ENCODE measurements at places on chromosomes 5 and 9.

GRCh38 chr5:174313615-174314014 lies 268.1 kb downstream of the NSG2 start:
- no peak for DNase-seq

DNA sequence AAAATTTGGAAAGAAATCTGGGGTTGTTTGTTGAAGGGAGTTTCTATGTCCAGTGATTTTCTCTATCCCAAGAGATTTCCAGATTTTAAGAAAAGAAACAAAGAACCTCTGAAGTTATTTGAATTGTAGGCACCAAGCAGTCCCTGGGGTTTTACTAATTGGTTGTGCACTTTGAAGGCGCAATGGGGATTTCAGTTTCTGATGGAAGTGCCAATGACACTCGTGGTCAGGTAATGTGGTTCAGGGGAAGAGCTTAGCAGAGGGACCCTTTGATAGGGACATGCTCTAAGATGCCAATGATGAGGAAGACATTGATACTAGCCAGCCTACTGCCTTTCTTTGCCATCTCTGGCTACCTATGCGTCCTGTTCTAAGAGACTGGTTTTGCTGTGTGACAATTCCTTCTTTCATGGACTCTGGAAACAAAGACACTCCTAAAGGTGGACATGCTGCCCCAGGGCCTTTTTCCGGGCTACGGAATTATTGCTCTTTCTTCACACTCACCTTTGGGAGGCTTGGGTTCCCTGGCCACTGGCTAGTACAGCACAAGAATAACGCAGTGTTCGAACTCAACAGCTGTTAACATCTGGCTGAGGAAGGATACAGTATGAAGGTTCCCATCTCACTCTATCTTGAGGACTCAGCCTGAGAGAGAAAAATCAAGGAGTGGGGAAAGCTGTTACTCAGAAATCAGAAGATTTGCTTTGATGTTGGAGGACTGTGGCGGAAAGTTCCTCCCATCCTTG lies 6.9 kb upstream of the TRAF1 start:
- no peak for DNase-seq

- DNase-seq = no peak
Observed at GRCh38 chr9:100999906-101000544, 28.5 kb upstream of the PLPPR1 start.

- no peak for DNase-seq
Observed at GRCh38 chr5:112062181-112062580, 305.2 kb upstream of the NREP start.

DNA sequence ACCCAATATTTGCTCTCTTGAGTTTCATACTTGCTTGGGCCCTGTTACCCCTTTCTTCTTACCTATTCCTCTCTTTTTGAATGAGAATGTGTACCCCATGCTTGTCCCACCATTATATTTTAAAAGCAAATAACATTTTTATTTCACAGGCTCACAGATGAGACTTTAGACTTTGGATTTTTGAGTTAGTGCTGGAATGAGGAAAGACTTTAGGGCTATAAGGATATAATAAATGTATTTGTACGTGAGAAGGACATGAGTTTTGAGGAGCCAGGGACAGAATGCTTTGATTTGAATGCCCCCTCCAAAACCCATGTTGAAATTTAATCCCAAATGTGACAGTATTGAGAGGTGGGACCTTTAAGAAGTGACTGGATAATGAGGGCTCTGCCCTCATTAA lies 33.1 kb upstream of the TNPO1 start:
- DNase-seq = no peak

- no peak for DNase-seq
Observed at GRCh38 chr9:108188976-108189375, 666.8 kb downstream of the ACTL7B start.

DNA sequence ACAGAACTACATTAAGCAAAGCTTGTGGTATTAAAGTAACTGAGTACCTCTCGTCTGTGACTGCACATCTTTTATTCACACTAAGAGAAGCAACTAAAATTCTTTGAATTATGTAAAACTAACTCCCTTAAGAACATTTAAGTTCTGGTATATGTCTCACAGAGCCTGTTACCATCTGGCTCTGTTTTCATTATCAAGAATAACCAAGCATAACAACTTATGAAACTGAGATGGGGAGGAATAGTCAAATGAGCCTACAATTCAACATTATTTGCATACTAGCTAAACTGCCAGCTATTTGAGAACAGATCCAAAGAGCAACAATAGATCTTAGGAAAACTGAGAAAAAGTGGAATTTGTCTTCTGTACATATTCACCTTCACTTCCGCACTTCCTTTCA lies 25.3 kb upstream of the ISOC1 start:
- DNase-seq = no peak

DNA sequence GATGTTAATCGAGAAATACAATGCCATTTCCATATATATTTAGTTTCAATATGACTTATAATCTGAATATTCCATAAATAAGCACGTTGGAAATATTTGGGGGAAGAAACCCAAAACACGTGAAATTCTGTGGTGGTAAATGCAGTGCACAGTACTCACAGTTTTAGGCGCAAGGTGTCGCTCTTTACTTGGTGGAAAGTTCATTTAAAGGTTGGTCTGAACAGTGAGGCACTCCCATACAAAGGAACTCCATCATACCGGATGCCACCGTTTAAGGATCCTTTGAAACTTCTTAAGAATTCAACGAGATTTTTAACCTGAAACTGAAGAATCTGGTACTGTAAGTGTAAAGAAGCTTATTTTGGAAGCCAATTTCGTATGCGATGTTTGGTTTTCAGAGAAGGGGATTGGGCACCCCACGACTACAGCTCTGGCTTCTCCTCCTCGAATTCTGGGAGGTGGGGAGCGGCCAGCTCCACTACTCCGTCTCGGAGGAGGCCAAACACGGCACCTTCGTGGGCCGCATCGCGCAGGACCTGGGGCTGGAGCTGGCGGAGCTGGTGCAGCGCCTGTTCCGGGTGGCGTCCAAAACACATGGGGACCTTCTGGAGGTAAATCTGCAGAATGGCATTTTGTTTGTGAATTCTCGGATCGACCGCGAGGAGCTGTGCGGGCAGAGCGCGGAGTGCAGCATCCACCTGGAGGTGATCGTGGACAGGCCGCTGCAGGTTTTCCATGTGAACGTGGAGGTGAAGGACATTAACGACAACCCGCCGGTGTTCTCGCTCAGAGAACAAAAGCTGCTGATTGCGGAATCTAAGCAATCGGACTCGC lies at the start of gene PCDHA11:
Gene PCDHA11, plus strand, starts transcription at position 237 of the 834 bp plus-strand sequence. Its CDS starts 147 bp downstream, at position 384.
- no peak for DNase-seq

All from erythroblast (primary cell).